ENCODE measurements at places on chromosomes 3 and 15.

GRCh38 chr15:82058026-82058425 is 12.2 kb upstream of the MEX3B start:
- DNase-seq = no peak

DNA sequence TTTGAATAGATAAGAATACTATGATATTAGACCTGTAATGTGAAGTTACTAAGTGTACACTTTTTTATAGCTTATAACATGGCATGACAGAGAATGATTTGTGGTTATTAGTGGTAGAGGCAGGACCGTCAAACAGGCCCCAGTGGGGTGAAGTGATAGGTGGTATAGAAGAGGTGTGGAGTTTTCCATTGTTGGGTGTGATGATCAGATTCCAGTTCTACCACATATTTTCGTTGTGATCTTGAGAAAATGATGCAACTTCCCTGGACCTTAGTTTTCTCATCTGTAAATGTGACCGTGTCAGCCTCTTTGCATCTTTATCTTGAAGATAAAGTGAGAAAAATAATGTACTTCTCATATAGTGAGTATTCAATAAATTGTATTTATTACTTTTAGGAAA is 30.3 kb upstream of the UTS2B start:
- DNase-seq = no peak

GRCh38 chr3:15831927-15832326 is 34.1 kb upstream of the ANKRD28 start:
- no peak for DNase-seq

- peak; percentile 24 for DNase-seq
These were observed 26.8 kb downstream of the SLC6A6 start for GRCh38 chr3:14429237-14429636.

GRCh38 chr3:9727041-9727595 is 4.4 kb upstream of the BRPF1 start:
- peak; percentile 61 for DNase-seq

GRCh38 chr15:83571820-83572707 is 81.9 kb upstream of the ADAMTSL3 start:
- peak; percentile 12 for DNase-seq

GRCh38 chr15:76514282-76514681 is 177.7 kb downstream of the ISL2 start:
- no peak for DNase-seq

- DNase-seq = peak; percentile 71
These were observed 4.0 kb downstream of the INAFM2 start for GRCh38 chr15:40327457-40327856.

DNA sequence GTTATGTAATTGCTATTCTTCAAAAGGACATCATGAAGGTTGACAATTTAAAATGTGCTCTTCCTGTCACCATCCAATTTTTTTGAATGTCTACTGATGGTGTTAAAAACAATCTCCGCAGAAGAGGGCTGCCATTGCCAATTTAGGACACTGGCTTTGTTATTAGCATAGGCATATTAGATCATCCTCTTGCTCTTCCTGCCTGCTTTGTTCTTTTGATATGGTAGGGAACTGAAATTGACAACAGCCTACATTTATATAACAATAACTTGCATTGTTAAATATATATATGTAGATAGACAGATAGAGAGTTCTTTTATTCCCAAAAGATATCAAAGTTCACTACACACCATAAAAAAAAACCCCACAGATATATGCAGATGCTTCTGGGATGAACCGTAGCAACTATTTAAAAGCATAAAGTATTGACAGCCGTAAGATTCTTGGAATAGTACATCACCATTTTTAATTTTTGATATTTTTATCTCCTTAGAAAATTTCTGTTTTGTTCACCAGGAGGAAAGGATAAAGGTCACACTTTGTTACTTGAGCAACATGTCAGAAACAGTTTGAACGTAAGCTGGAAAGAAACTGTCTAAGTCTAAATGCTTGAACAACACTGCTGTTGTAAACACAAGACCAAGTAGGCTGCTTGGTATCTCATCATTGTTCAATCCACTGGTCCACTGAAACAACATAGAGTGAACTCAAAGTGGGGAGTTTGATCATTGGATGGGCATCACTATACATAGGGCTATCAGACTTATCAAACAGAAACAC is 66.5 kb downstream of the MDFIC2 start:
- no peak for DNase-seq

- no peak for DNase-seq
These were observed 10.2 kb upstream of the GCSAM start for GRCh38 chr3:112143251-112143650.

GRCh38 chr3:124207873-124208485 is 216.1 kb upstream of the ROPN1 start:
- DNase-seq = no peak

GRCh38 chr15:89999676-90000185 is 1.4 kb upstream of the ZNF710 start:
- no peak for DNase-seq
